ENCODE measurements at places on chromosomes 4 and X.

- DNase-seq: no peak
Measured at GRCh38 chr4:22045051-22045630, 96.6 kb upstream of the KCNIP4 start.

DNA sequence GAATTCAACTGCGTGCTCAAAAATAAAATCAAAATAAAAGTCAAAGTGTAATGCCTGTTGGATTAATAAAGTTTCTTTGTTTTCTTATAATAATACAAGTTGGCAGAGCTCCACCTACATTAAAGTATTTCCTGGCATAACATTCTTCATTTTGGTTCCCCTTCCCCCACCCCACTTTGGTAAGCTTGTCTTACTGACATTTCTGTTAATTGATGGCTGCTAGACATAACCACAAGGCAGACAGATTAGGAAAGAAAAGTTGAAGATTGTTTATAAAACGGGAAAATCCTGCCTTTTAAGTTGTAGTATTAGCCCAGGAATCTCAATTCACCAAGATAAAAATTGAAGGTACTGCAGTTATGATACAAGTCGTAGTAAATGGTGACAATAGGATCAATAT lies 246.5 kb upstream of the RPS6KA3 start:
- no peak for DNase-seq

DNA sequence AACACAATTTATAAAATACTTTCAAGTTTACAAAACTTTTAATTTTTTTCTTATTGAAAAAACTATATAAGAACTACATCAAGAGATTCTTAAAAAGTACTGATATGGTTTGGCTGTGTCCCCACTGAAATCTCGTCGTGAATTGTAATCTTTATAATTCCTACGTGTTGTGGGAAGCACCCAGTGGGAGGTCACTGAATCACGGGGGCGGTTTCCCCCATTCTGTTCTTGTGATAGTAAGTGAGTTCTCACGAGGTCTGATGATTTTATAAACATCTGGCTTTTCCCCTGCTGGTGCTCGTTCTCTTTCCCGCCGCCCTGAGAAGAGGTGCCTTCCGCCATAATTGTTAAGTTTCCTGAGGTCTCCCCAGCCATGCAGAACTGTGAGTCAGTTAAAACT lies 88.5 kb downstream of the FRAS1 start:
- no peak for DNase-seq

GRCh38 chr4:172168888-172169287 lies 355.7 kb downstream of the GALNTL6 start:
- DNase-seq: no peak

GRCh38 chr4:20895988-20896387 lies 195.7 kb downstream of the PACRGL start:
- DNase-seq: no peak

GRCh38 chr4:4673070-4673469 lies 131.2 kb upstream of the STX18 start:
- DNase-seq: no peak

DNA sequence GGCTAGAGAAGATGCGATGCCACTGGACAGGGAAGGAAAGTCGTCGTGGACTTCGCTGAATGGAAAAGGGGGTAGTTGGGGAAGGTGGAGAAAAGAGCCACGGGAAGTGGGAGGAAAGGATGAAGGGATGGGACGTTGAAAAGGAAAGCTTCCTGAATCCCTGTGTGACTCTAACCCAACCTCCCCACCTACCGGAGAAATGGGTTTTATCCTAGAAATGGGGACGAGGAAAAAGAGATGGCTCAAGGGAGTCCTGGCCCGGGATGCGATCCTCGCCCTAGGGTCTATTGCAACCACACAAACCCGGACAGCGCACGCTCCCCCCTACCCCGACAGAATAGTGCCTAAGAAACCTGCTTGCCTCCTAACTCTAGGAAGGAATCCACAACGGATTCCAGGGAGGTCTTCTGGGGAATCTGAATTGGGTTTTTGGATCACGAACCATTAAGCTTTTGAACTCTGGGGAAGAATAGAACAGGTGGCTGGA lies 738 bp upstream of the TSPAN5 start:
- no peak for DNase-seq

GRCh38 chr4:112173593-112174558 lies 28.6 kb downstream of the FAM241A start:
- no peak for DNase-seq

DNA sequence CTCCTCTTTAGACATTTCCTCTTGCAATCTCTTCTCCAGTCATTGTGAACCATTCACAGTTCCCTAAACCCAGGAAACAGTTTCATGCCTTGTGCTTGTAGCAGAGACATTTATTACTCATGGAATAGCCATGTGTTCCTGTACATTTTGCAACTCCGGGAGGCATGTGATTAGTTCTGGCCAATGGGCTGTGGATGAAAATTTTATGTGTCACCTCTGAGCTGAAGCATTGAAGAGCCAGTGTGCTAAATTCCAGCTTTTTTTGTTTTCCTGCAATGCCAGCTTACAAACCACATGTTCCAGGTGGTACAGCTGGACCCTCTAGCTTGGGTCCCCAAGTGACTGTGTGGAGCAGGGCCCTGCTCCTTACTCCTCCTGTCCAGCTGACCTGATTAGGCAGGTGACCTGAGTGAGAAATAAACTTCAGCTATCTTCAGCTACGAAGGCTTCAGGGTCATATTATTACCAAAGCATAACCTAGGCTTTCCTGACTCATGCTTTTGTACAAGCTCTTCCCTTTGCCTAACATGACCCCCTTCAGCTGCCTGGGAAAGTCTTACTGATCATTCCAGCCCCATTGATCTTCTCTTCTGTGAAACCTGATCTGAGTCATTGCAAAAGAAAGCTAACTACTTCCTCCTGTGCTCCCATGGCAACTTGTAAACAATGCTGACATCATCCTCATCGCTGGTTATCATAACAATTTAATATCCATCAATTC lies 200.4 kb downstream of the PTTG2 start:
- DNase-seq: peak; percentile 37

- DNase-seq: no peak
Measured at GRCh38 chr4:98929341-98930267, 671 bp upstream of the EIF4E start.

DNA sequence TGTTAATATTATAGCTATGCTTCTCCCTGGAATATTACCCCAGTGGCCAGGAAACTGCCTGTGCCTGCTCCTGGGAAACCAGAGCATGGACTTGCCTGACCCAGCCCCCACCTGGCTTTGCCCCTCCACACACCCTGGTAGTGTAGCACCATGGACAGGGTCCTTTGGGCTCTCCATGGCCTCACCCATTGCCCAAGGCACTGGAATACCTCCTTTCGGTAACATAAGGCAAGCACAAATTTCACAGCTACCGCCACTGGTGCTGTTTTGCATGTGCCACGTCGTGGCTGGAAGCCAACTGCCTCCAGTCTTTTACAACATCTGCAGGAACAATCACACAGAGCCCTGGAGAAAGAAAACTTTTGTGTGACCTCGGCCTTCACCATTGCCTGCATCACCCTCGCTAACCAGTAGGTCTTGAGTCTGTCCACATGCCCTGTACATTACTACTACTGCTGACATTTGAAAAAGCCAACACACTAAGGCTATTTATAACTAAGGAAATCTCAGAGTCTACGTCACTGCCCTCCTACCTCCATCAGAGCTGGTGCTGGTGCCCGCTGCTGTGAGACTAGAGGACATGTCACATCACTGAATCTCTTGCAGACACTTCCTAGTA lies 47.7 kb downstream of the HPGD start:
- no peak for DNase-seq

- no peak for DNase-seq
Measured at GRCh38 chr4:94669672-94670664, 87.8 kb upstream of the BMPR1B start.

Measured in NCI-H2107 (cell line).